Stimulated activated CD8-positive, alpha-beta memory T cell treated with anti-CD3 and anti-CD28 coated beads, Interleukin-7, amount 100 ng/mL, for 1 hour (primary cell): ENCODE measurements at places on chromosomes 12 and 14.

DNA sequence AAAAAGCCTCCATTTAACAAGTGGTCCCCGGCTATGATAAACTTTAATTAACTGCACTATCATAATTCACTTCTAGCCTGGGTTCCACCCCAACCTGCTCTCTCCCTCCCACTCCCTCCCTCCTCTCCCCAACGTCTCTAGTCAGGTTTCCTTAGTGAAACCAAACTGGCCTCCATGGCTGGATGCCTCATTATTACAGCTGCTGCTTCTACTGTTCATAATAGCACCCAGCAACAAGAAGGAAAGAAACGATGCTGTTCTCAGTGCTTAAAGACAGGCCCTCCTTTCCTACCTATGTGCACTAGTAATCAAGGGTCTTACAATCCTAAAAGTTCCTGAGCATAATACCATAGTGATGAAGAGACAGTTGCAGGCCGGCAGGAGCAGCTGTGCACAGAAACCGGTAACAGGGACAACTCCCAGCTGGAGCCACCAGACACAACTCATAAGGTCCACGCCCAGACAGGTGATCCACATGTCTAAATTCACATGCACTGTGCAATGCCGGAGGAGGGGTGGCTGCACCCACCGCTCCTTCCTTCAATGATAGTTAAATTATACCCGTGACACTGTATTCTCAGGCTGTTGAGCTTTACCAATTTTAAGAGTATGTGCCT lies 6.2 kb downstream of the IRF2BPL start:
- no peak for DNase-seq

GRCh38 chr14:24971255-24971654 lies 78.7 kb downstream of the STXBP6 start:
- no peak for DNase-seq

DNA sequence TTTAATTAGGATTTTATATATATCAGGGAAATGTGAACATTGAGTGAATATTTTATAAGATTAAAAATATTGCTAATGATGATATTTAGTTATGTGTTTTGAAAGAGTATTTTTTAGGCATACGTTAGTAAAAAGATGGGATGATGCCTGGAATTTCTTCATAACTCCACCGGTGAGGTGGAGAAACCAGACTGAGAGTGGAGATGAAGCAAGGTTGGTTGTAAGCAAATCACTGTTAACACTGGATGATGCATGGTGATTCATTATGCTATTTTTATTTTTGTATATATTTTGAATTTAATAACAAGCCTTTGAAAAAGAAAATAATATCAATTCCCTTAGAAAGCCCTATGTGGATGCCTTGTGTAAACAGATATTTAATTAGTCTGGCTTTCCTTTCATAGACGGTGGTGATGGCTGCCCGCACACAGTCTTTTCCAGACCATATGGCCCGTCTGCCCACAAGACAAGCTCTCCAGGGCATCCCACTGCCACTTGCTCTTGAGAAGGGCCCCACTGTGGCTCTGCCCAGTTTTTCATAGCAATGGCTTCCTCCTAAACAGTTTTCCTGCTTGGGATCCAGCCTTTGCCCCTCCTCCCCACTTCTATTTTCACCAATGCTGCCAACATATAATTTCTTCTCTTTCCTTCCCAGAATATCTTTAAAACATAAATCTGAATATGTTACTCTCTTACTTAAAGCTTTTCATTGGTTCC lies 95.4 kb downstream of the HELB start:
- DNase-seq: no peak

GRCh38 chr12:124752437-124753227 lies 111.0 kb downstream of the SCARB1 start:
- DNase-seq: no peak

DNA sequence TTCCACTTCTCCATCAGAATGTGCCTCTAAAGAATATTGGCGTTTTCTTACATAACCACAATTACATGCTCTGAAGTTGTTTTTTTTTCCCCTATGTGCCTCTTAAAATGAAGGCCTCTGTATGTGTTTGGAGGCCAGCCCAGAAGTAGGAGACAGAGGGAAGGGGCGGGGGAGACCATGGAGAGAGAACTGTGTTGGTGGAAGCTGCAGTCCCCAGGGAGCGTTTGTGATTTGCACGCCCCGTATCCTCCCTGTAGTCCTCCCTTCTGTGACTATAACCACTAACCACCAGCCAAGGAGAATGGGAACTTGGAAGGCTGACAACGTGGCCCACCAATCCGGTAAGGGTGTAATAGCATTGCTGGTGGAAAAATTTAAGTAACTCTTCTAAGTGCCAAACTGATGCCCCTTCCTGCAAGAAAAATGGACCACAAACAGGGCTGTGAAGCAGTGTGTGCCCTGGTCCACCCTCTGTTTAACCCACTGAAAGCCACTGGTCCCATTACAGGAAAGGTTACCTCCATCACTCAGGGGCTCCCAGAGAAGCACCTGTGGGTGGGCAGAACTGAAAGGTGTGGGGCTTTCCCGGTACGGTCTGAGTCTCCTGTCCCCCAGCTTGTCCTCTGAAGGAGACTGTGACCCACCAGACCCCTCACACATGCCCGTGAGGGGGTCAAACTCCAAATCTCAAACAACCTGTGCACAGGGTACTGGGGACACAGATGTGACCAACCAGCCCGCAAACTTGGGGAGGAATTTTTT lies 36.8 kb downstream of the CCDC88C start:
- no peak for DNase-seq

- DNase-seq: no peak
Measured at GRCh38 chr12:101929365-101930041, 52.1 kb downstream of the DRAM1 start.

DNA sequence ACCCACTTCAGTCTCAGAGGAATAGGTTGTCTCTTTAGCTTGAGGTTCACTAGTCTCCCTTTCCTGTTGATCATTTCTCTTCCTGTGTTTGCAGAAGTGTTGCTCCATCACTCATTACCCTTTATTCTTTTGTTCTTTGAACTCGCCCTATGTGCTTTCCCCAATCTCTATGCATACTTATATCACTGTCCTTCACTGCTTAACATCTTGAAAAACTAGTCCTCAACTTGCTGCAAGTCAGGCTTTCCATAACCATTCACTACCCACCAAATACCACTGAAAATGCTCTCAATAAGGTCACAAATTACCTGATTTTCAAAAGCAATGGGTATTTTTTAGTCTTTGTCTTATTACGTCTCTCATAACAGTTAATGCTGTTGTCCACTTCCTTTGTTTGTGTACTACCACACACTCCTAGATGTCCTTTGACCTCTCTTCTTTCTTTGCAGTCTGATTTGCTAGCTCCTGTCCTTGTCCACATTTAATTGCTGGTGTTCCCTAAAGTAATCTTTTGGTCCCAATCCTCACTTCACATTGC lies 80.8 kb downstream of the RIC8B start:
- no peak for DNase-seq

GRCh38 chr14:49297102-49297501 lies 289.1 kb downstream of the RPS29 start:
- DNase-seq: no peak

GRCh38 chr12:54383041-54383609 lies 1.4 kb downstream of the ZNF385A start:
- no peak for DNase-seq

DNA sequence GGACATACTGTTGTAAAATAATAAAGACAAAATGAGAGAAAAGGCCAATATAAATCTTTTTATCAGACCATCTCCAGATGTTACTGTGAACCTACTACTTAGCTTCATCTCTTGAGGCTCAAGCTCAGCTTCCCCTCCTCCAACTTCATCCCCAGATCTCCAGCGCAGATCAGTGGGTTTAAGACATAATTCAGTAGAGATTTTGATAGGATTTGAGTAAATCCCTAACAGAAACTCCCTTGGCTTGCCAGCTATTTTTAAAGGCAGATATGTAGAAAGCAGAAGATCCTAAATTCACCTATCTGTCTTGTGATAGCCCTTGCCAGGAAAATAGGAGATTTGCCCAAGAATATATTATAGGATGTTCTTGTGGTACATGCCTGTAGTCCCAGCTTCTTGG lies 236.7 kb downstream of the FBXL14 start:
- DNase-seq: no peak

DNA sequence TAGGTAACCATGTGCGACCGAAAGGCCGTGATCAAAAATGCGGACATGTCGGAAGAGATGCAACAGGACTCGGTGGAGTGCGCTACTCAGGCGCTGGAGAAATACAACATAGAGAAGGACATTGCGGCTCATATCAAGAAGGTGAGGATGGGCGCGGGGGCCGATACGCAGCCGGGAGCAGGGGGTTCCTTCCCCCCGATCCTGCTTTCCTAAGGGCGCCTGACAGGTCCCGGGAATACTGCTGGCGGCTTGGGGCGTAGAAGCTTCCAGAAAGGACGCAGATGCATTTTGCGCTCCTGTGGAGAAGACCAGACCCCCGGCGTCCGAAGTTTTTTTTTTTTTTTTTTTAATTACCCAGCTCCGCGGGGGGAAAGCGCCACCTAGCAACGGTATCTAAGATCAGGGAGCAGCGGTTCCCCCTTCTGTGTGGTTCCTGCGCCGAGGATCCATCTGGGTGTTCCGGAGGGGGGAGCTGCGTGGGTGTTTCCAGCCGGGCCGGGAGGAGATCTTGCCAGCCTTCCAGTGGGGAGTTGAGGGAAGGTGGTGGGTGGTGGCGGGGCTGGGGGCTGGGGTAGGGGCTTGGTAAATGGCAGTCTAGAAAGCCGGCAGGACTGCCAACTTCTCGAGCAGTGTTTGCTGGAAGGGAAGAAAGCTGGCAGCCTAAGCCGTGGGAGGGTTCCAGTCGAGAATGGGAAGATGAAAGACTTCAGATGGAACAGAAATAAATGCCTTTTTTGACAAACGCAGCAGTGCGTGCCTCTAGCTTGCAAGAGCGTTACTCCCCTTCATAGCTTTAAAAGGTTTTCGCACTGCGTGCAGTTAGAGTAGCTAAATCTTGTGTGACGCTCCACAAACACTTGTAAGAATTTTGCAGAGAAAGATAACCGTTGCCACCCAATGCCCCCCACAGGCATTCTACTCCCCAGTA lies 764 bp downstream of the DYNLL1 start:
- peak; percentile 13 for DNase-seq

DNA sequence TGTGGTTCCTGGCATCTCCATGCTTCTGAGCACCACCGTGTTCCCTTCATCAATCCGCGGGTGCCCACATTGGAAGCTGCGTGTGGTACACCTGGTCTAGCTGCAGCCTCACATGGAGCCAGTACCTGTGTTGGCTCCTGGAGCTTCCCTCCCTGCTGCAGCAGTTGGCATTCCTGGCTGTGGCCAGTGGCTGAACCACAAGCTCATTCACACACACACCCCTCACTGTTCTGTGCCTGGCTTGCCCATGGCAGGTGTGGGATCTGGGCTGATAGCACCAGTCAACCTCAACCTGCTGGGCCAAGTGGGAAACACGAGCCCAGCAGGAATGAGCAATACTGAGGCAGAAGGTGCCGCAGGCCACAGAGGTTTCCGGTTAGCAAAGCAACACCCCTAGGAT lies 256.2 kb upstream of the LRFN5 start:
- no peak for DNase-seq

- DNase-seq: no peak
Measured at GRCh38 chr12:45291518-45291917, 75.6 kb downstream of the ANO6 start.

DNA sequence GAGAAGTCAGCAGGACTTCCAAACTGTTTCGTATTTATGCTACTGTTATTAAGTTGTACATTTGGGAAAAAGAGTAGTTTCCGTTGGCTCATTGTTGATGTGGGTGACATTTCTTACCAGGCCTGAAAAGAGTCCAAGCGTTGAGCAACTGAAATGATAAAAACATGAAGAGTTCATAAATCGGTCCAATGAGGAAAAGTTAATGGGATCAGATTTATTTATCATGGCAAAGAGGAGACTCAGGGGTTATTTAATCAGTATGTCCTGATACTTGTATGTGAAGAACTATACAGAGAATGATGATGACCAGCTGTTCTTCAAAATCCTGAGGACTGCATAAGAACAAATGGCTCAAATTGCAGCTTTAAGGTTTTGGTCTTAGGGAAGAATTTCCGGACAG lies 7.7 kb downstream of the VRK1 start:
- no peak for DNase-seq

- no peak for DNase-seq
Measured at GRCh38 chr14:31911160-31911559, 165.9 kb upstream of the ARHGAP5 start.

DNA sequence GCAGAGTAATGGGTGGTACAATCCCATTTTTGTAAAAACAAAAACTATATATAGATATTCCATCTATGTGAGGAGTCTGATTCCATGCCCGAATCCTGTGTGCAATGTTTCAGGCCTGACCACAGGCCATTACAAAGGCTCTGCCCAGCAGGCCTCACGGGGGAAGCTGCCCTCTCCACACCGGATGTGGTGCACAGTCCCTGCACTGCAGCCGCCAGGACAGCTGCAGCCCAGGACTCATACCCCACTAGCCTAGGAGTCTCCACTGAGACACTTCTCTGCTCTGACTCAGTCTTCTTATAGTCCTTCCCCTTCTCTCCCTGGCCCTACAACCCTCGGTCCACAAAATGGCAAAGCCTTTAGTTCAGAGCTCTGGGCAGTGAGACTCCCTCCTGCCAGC lies 190.4 kb downstream of the PPM1H start:
- no peak for DNase-seq

DNA sequence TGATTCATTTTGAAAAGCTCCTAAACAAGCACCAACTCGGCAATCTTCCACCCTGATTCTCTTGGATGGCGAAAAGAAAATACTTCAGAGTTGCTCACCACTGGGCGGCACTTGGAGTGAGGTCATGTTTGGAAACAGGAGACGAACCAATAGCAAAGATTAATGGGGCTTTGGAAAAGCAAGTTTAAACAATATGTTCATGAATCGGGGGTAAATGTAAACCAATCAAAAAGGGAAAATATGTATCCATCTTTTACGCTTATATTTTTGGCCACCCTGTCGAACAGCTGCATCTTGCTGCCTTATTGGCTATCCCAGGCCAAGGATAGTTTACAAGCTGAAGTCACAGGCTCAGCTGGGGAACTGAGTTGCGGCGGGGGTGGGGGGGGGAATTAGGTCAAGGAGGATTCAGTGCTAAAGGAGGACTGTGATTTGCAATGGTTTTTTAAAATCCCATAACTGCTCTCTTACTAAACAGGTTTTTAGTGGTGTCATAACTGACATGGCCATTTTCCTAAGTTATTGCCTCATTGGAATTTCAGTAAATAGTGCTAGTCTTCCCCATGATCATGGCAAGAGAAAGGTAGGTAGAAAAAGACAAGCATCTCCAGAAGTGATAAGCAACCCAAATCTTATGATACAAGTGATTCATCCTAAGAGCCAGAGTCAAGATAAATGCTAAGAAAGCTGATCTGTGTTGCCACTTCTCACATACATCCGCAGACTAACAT lies 210.6 kb downstream of the PHLDA1 start:
- no peak for DNase-seq

DNA sequence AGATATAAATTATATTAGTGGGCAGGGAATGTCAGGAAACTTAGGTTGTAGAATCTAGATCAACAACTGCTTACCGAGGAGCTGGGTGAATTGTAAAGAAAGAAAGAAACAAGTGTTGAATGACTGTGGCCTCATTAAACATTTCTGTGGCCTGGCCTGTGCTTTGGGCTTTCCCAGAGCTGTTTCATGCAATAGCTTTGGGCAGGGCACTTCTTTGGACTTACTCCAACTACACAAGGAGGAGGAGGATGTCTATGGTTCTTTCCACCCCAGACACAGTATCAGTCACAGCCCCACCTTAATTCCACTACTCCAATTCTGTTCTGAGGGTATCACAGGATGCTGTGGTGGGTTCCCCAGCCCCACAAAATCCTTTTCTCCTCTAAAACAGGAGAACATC lies 38.0 kb downstream of the DPF3 start:
- no peak for DNase-seq
